Type B pancreatic cell (in vitro differentiated cells): ENCODE measurements at places on chromosomes 1 and 21.

DNA sequence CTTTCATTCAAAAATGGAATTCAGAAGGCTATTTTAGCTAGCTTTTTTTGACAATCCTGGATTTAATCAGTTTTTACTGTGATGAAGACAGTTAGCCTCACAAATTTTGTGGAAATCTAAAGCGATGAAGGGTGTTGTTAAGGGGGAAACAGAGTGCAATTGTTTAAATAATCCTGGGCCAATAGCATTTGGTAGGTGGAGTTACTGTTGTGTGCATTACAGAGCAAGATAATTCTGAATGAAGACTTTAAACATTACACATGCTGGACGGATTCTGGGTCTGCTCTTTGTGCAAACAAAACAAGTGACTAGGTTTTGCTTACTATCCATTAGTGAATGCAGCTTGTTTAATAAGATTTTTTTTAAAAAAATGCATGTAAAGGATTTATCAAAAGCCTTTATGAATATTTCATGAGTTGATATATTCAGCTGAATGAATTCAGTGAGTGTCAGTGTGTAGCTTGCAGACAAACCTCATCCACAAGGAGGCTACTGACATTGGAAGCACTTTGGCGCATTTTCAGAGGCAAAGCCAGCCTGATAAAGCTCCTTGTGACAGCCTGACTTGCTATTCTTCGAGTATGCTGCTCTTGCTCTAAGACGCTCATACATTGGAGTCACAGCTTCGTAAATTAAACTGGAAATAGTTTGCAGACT lies 199.6 kb downstream of the PDE4B start:
- DNase-seq = no peak

DNA sequence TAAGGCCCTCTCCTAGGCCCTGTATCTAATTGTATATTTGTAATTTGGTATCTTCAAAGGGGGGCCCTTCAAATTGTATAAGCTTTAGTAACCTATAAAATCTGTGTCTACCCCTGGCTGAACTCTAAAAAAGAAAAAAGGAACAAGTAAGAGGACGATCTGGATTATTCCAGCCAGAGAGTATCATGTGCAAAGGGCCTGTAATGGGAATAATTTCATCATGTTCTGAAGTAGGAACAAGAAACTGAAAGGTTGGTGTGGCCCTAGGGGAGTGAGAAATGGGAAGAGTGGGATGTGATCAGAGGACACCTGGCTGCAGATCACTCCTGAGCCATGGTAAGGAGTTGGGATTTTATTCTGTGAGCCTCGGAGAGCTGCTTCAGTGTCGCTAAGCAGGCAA lies 14.7 kb downstream of the PTAFR start:
- DNase-seq = no peak

DNA sequence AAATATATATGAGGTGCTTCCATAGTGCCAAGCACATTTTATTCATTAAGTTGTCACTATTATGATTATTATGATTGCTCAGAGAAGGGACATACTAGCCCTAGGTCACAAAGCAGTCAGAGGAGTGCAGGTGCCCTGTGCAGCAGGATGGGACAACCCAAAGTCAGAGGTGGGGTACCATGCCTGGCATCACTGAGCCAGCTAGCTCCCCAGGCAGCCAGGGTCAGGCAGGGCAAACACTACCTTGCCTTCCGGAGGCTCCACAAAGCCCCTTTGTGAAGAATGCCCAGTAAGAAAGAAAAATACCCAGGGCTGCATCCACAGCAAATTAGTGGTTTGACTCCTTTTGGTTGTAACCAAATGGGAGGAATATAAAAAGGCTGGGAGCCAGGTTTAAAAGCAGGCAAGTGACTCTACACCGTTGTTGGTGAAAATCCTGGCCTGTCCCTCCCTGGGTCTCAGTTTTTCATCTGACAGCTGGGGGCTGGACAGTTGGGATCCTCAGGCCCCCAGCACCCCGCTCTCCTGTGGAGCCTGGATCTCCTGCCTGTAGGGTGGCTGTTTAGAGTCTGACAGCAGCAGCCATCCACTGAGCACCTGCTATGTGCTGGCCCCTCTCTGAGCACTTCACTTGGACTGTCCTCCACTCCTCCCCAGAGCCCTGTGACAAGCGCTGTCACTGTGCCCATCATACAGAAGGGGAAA lies 98.8 kb downstream of the GLIS1 start:
- DNase-seq = peak; percentile 57

DNA sequence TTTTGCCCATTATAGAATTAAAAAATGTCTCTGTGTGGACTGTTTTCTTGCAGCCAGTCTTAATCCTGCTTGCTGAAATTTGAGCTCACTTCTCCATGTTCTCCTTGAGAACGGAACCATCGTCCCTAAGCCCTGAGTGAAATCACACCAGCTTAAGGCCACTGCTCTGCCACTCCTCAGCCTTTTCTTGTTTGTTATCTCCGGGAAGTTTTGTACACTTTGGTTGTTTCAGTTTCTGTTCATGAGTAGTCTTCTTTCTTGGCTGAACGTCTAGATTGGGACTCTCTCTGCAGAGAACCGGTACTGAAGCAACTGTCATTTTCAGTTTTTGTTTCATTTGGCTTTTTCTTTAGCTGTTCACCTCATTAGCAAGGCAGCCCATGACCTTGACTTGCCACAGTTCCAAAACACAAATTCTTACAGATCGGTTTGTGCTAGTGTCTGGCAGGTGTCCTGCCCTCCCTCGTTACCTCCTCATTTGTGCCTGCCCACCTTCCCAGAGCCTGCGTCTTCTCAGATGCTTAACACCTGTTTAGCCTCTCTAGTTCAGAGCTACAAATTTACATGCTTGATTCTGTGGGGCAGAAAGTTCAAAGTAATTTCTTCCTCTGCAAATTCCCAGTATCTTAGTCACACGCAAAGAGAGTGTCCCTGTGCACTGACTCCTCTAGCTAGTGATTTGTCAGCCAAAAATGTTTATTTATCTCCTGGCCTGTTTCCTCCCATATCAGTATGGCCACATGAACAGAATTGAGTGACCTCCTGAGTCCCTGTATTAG lies 12.4 kb downstream of the PSEN2 start:
- DNase-seq = no peak

- peak; percentile 44 for DNase-seq
Observed at GRCh38 chr1:30311749-30312148, 411.6 kb downstream of the MATN1 start.
